ENCODE measurements at places on chromosomes 1 and 21.

DNA sequence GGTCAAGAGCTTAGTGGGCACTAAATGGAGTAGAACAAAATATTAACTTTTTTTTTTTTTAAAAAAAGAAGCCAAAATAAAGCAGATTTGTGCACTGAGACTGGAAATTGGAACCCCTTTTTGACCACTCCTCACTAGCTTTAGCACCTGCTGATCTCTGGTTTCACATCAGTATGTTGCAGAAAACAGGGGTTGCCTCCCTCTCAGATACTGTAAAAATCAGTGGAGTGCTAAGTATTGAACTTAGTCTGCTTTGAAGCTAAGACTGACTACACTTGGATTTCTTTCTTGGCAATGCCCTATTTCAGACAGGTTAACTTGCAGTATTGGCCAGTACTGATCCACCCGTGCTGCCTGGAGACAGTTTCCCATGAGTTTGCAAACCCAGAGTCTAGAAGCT, 2.7 kb upstream of the KIAA0040 start:
- no peak for DNase-seq

DNA sequence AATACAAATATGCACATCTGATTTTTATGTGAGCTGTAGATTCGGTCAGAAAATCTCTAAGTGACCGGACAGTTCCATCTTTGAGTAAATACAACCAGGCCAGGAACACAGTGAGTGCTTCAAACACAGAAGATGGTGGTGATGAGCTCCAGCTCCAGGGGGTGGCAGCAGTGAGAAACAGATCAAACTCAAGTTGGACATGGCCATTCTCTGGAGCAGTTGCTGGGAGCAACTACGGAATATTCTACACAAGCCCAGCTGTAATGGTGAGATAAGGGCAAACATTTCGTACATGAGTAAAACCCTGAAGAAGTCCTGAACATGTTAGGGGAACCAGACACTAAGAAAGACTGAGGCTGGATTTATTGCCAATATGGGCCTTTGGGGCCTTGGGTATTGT, 100.7 kb downstream of the BARHL2 start:
- DNase-seq: no peak

- no peak for DNase-seq
These were observed 78.4 kb downstream of the OLFM3 start for GRCh38 chr1:101918277-101918676.

DNA sequence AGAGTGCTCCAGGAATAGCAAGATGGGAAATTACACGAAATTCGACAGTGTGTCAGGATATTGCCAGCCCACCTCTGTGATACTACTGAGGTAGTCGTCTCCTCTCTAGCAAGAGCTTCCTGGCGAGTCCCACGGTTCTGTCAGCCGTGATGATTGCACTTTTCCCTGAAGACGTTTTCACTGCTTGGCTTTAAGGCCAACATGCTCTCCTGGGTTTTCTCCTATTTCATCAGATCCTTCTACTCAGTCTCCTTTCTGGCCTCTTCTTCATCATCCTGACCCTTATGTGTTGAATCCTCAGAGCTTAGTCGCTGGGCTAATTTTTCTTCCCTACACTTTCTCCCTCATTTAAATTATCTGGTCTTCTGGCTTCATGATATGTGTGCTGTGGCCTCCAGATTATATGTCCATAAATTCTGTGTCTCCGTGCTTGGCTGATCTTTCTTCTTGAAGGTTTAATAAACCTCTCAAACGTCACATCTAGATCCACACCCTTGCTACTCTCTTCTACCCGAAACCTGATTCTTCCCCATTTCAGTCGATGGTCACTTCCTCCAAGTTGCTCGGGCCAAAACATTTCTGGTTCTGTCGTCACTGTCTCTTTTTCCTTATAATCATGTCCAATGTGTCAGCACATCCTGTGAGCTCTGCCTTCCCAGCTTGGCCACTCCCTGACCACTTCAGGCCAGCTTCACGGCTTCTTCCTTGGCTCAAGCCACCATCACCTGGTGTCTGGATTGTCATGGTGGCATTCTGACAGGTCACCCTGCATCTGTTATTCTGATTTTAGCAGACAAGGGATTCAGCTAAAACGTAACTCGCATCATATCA, 12.2 kb downstream of the OR2B11 start:
- DNase-seq: no peak

DNA sequence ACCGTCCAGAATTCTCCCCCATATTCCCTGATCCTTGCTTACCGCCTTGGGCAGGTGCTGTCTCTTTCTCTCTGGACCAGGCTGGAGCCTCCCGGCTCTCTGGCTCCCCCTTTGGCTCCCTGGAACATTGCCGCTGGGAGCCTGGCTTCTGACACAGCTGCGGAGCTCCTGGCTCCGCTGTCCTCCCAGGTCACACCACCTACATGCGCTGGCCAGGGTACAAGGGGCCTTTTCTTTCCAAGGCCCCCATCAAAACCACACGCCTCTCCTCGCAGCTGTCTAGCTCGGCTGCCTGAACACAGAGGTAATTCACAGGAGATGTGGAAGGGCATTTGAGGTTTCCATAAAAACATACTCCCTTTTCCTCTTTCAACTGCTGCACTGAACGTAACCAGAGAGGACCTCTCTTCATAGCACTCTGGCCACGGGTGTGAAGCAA, 7.5 kb upstream of the ZNF648 start:
- DNase-seq: peak; percentile 52

GRCh38 chr1:36420409-36420808, 22.7 kb upstream of the LSM10 start:
- DNase-seq: no peak

- no peak for DNase-seq
These were observed 62.3 kb downstream of the PTGS2 start for GRCh38 chr1:186617926-186618325.

GRCh38 chr1:53686091-53686964, 52.6 kb downstream of the GLIS1 start:
- DNase-seq: no peak

- DNase-seq: no peak
These were observed 4.7 kb upstream of the SLC19A1 start for GRCh38 chr21:45546636-45547544.

DNA sequence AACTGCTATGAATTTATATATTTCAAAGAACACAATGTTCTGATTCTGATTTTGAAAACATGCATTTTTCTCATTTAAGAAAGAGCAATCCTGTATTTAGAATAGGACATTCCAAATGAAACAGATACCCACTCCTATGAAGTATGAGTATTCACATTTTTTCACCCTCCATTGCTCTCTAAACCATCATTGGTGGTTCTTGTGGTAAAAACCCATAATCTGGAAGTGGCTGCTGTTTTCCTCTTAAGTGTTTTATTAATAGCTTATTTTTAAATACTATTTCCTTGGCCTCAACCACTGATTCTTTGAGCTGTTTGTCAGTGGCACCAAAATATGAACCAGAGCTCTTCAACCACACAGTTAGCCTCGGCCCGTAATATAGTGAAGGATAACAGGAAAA, 60.0 kb upstream of the ADAM30 start:
- no peak for DNase-seq

GRCh38 chr21:41583274-41583790, 75.4 kb upstream of the TMPRSS2 start:
- no peak for DNase-seq

GRCh38 chr1:225580238-225581099, 72.5 kb downstream of the ENAH start:
- DNase-seq: no peak

DNA sequence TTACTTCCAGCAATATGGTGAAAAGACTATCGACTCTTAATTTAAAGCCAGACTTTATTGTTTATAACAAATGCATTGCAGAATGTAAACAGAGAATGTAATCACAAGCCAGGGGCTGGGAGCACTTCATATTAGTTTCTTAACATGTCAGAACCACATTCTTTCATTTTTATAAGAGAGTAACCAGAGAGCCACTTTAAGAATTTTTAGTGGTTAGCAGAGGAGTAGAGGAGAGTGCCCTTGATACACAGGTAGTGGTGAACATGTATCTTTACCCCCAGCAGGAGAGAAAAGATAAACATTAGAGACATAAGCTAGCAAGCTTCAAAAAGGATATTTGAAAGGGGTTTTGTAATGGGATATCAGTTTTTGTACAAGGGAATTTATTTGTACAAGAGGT, 11.1 kb downstream of the AMY2B start:
- DNase-seq: no peak

DNA sequence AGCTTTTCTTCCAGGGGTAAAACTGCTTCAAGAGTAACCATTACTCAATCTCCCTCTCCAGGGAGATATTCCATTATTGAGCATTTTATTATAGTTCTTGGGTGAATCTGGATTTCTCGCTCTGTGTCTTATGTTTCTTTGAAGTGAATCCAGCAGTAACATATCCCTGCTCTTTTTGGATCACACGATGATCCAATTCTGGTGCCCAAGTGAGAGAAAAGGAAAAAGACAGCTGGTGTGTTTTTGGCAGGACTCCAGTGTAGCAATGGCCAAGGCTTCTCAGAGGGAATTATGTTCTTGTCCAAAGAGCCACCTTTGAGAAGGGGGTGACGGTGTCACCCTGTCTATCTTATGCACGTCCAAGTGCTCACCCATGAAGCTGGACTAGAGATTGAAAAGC, 140.3 kb upstream of the ERRFI1 start:
- no peak for DNase-seq

DNA sequence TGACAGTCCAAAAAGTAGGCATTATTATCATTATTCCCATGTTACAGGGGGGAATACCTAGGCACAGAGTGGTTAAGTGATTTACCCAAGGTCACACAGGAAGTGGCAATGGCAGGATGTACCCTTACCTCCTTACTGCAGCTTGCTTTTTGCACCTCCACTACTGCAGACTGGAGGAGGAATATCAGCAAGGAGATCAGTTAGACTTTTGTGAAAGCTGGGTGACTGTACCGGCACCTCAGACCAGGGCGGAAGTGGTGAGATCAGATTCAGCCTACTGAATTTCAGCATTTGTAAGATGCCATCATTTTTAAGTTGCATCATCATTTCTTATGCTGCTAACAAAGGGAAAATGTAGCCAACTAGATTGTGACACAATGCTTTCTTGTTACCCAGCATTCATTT, 4.5 kb downstream of the ADARB1 start:
- DNase-seq: no peak

GRCh38 chr1:174222166-174222949, 63.0 kb downstream of the RABGAP1L start:
- DNase-seq: no peak

- no peak for DNase-seq
These were observed 54.8 kb upstream of the USP1 start for GRCh38 chr1:62381831-62382657.

GRCh38 chr1:226809785-226810571, 60.4 kb upstream of the PSEN2 start:
- no peak for DNase-seq

DNA sequence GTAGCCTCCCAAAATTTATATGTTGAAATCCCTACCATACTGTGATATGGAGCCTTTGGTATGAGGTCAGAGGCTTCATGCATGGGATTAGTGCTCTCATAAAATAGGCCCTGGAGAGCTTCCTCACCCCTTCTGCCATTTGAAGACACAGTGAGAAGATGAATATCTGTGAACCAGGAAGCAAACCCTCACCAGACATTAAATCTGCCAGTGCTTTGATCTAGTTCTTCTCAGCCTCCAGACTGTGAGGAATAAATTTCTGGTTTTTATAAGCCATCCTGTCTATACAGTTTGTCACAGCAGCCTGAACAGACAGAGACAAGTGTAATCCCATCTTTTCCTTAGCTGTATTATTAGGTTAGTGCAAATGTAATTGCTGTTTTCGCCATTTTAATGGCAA, 88.4 kb downstream of the OLFML2B start:
- DNase-seq: no peak

GRCh38 chr1:213320191-213320870, 269.3 kb downstream of the RPS6KC1 start:
- DNase-seq: no peak

GRCh38 chr1:237975376-237975775, 84.7 kb upstream of the ZP4 start:
- no peak for DNase-seq

DNA sequence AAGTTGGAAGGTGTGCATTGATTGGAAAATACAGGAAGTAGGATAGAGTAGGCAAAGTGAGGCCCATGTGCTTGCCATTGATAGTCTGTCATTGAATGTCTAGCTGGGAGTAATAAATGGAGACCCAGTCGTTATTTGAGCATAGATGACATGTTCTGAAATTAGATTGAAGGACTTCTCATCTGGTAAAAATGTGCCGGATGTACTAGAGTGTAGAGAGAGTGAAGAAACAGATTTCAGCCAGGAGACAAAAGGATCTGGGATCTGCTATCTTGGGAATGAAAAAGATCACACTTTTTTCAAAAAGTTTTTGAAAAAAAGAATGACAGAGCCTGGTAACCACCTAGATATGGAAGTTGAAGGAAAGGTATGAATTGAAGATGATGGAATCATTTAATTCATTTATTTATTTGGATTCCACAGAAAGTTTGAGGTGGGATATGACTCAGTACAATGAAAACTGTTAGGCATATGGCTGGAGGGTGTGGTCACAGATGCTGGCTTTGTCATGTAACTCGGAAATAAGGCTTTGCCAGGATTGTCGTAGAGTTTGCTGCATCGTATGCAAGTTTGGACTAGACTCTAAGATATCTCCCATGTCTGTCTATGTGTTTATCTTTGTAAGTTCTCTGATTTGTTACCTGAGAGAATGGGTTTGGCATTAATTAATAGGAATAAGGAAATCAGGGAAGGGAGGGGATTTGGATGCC, 137.1 kb downstream of the PBX1 start:
- no peak for DNase-seq

DNA sequence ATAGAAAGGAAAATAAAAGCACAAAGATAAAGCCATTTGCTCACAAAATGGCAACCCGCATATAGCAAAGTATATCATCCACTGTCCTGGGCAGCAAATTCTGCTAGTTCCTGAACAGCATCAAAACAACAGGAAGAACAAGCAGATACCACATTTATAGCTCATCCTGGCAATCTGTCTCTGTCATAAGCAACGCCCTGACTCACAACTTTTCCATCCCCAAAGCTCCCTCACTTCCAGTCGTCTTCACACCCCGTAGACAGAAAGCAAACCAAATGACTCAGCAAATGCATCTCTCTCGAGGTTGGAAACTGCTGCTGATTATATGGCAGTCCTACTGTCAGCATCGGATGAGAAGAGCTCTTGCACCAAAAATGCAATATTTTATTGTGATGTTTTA, 65.8 kb downstream of the AK5 start:
- no peak for DNase-seq

DNA sequence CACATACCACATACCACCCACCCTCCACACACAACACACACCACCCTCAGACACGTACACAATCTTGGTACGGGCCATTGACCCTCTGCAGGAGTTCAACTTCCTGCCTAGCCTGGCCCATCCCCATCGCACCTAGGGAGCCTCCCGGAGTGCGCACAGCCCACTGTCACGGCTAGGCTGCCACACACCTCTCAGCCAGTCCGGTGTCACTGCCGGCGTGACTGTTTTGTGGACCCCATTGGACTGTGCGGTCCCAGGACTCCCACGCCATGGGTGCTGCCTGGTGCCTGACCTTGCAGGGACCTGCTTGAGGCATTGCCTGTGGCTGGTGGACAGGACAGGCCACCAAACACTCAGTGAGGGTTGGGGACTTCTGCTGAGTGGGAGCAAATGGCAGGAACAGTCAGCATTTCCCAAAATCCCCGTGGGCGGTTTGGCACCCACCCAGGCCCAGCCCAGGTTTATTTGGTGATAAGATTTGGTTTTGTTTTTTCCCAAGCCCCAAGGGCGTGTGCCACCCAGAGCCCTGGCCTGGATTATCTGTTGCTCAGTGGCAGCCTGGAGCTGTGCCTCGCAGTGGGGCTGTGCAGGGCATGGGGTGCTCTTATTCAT, 27.7 kb downstream of the RAB7B start:
- DNase-seq: no peak

GRCh38 chr1:36116901-36117300, 8.1 kb downstream of the COL8A2 start:
- DNase-seq: no peak
